Amygdala (tissue), 56 donors: ENCODE measurements at places on chromosomes 6 and 20.

DNA sequence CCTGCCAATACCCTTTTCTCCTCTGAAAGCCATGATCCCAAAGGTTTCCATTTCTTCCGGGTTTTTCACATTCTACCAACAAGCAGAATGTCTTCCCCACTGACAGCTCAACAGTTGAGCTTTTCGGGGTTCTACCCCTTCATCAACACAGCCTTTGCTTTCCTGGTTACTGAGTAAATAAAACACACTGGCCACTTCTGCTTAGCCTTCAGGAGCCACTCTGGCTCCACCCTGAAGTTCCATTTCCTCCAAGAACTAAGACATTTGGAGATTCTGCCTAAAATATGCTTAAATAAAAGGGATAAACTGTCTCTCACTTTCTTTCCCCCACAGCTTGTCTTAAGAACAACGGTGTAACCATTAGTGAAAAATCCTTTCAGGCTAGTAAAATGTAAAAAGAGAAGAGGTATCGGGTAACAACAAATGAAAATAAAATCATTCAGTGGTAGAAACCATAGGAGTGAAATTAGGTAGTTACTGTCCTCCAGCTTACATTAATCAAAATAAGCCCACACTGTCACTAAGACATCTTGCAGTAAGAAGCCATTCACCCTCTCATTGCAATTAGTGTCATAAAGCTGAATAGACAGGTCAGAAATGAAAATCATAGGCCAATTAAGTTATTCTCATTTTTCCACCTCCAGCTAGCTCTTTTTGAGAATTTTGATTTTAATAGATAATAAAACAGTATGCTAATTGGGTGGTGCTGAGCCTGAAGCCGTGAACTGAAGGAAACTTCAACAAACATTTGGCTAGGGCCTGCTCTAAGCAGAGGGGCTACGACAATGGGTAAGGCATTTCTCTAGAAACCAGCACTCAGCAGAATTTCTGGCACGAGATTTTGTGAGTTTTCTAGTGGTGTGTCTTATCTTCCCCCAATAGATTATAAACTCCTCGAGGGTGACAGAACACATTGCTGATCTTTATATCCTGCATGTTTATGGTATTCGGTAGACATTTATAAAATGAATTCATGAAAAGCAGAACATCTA, 194.2 kb downstream of the KHDC1L start:
- no peak for DNase-seq

GRCh38 chr6:67687396-67687795, 947.7 kb upstream of the ADGRB3 start:
- DNase-seq = no peak

- no peak for DNase-seq
Measured at GRCh38 chr6:72286911-72287311, 335.0 kb upstream of the KCNQ5 start.

DNA sequence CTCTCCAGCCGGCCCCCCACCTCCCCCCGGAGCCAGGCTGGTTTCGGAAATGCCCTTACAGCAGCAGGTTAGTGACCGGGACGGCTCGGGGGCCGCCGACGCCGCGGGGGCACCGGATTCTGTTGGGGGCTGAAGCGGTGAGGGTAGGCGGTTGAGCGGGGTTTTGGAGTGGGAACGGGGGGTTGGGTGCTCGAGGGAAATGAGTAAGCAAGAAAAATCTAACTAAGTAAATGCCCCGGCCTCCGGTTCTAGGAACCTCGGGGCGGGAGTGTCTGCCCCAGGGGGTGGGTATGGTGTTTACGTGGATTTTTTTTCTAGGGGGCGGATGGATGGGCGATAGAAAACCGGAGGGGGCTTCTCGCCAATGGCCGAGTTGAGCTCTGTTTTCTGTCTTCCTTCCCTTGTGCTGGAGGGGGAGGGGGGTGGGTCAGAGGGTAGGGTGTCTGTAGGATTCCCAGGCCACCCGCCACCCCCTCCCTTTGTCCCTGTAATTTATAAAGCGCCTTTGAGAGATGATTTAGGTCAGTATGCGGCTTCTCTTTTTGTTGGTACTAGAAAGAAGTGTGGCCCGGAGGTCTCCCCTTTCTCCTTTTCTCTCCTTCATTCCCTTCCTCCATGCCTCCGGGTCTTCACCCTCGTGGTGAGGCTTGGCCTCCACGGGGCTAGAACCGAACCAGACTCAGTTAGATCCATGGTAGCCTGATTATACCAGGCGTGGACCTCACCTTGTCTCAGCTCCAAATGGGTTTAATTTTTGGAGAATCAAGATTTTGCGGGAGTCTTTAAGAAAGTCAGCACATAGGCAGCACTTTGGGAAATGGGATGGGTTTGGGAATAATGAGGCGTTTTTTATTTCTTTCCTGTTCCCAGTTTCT, 2.3 kb downstream of the E2F3 start:
- peak; percentile 60 for DNase-seq

DNA sequence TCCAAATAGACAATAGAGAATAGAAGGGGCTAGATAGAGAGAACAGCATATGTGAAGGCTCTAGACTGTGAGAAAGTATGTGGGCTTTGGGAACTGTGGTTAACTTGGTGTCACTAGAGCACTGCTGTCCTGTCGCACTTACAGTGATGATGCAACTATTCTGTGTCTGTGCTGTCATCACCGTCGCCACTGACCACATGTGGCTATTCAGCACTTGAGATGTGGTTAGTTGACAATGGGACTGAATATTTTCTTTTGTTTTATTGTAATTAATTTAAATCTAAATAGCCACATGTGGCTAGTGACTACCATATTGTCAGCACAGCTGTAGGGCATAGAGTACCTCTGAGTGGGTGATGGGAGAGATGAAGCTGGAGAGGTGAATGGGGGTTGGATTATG, 39.0 kb upstream of the IFNGR1 start:
- no peak for DNase-seq

GRCh38 chr6:149456311-149457021, 28.3 kb downstream of the ZC3H12D start:
- DNase-seq = no peak

DNA sequence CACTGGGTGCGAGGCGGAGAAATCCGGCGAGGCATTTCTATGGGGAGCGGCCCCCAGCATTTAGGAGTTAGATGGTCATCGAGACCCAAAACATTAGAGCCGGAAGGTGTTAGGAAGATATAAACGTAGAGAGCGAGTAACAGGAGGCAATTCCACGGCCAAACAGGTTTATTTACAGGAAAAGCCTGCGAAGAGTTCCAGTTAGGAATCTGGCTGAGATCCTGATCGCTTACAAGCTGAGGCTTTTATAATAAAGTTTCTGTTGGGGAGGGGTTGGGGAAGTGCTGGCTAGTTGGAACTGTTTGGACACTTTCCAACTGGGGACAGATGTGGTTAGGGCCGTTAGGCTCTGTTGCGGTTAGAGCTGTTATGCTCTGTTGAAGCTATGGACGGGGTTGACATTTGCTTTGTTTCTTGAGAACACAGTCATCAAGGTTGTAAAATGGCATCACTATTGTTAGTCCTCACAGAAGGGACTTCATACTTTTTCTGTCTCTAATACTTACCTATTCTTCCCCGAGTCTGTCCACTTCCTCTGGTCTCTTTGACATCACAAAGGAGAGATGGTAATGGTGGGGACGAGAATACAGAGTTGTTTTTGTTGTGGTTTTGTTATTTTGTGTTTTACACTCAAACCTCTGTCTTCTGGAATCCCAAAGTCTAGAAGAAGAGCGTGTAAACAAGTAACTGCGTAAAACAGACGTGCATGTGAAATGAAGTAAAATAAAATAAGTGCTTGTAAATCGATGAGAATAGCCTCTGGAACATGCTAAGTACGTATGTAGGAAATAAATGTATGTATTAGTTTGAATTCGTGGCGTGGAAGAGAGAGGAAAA, 554 bp upstream of the ZSCAN31 start:
- DNase-seq = no peak

- DNase-seq = no peak
Measured at GRCh38 chr20:54026295-54027064, 43.9 kb downstream of the BCAS1 start.

DNA sequence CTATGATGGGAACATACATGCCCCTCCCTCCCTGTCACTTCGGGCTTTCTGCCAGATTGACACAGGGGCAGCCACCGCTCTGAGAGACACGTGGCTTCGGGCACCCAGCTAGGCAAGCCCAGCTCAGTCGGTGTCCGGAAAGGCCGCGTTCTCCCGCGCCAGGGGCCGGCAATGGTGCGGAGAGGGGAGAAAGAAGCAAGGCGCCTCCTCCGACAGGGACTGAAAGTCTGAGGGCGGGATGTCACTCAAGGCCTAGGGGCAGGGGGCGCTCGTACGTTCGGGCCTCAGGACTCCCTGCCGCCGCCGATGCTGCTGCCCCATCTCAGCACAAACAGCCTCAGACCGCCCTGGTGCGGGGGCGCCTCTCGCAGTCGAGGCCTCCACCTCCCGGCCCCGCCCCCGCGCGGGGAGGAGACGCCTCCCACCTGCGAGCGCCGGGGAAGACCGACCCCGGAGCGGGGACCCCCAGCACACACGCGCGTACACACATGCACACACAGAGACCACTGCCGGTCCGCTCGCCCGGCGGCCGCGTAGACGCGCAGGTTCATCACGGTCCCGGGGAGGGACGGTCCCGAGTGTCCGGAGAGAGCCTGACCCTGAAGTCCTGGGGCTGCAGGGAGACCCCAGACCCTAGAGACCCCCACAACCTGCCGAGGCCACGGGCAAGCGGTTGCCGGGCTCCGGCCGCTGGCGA, 1.9 kb downstream of the GRM4 start:
- no peak for DNase-seq

DNA sequence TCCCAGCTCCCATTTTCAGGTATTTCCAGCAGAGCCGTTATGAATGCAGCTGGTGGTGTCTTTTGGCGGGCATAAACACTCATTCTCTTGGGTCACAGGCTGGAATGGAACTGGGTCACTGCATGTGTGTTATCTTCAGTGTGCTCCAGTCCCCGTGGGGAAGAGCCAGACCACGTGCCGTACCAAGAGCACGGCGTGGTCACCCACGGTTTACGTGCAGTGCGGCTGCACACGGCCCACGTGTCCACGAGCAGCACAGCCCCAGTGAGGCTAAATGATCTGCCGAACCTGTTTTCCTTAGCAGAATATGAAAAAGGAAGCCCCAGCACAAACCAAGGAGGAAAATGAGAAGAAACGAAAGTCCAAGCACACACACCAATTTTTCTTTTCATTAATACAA, 121.5 kb downstream of the IRF4 start:
- no peak for DNase-seq

- DNase-seq = no peak
Measured at GRCh38 chr20:13865156-13865555, 80.3 kb downstream of the NDUFAF5 start.

DNA sequence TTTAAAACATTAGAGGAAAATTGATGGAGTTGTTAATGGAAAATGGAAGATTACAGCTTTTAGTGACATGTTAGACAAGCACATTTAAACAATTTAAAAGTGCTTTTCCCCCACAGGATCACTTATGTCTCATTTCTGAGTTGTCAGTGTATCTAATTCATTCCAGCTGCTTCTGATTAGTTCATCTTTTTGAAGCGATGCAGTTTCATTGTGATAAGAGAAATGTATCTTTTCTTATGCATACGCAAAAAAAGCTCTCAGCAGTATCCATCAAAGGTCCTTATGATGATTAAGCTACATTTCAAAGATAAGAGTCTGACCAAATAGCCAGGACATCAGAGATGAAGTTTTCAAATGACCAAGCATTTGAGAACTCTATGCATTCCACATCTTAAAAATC, 572.6 kb upstream of the SYNCRIP start:
- no peak for DNase-seq

- peak; percentile 11 for DNase-seq
Measured at GRCh38 chr20:59402681-59403080, 102.3 kb downstream of the EDN3 start.

GRCh38 chr20:25090492-25091429, 8.8 kb upstream of the VSX1 start:
- no peak for DNase-seq

DNA sequence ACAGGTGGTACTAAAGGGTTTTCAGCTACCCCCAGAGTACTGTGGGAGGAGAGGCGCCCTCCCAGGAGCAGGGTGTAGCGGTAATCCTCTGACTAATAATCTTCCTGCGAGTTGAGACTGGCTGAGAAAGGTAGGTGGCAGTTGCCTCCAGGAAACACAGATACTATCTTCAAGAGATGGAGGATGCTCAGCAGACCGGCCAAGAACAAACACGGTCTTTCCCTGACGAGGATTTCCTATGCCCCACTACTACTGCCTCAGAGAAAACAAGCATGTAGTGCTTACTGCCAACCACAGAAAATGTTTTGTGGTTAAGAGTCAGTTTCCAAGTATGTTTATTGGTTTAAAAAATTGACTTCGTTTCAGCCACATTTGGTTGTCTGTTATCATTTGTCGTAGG, 26.8 kb downstream of the C6orf89 start:
- no peak for DNase-seq

DNA sequence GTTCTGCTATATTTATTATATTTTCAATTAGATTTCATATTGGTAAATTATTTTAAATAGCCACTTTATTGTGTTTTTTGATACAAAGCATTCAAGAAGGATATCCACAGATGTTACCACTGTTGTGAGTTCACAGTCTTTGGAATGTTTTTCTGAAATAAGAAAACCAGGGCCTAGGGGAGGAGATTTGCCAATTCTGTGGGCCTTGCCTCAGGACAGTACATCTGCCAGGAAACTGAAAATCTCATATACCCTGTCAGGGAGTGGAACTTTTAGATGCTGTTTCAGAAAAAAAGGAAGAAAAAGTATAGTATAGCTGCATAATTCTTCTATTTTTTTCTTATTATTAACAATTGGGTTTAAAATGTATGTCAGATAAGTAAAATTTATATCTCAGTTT, 995.9 kb upstream of the ADGRB3 start:
- no peak for DNase-seq

GRCh38 chr6:56244528-56245253, 2.7 kb downstream of the COL21A1 start:
- no peak for DNase-seq

DNA sequence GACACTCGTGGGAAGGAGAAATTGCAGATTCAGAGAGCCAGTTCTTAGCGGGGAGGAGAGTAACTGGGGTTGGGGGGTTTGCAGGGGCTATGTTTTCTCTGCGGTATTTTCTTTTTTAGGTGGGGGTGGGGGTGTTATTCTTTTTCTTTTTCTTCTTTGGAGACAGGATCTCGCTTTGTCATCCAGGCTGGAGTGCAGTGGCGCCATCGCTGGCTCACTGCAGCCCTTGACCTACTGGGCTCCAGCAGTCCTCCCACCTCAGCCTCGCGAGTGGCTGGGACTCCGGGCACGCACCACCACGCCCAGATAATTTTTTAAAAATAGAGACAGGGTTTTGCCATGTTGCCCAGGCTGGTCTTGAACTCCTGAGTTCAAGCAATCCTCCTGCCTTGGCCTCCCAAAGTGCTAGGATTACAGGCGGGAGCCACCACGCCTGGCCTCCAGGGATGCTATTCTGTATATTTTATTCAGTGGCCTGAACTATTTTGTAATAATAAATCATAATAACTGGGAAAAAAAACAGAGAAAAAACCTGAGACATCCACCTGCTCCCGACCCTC, 57.3 kb downstream of the UBE2V1 start:
- no peak for DNase-seq

DNA sequence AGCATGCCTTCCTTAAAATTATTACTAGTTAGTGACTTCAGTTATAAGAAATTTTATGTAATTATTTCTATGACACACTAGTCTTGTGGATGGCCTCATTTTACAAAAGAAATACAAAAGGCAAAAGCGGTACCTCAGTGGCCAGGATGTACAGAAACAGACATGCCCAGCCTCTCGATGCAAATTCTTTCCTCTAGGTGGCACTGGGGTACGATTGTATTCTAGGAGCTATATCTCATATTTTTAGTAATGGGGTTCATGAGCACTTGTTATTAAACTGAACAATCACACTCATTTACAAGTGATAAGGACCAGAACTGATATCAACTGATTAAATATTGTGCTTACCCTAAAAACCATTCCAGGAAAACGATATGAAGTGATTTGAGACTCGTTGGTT, 59.8 kb downstream of the SOD2 start:
- DNase-seq = no peak
